ENCODE measurements at places on chromosomes 16 and 17.

GRCh38 chr16:50040018-50040417, 15.0 kb downstream of the CNEP1R1 start:
- DNase-seq: no peak

DNA sequence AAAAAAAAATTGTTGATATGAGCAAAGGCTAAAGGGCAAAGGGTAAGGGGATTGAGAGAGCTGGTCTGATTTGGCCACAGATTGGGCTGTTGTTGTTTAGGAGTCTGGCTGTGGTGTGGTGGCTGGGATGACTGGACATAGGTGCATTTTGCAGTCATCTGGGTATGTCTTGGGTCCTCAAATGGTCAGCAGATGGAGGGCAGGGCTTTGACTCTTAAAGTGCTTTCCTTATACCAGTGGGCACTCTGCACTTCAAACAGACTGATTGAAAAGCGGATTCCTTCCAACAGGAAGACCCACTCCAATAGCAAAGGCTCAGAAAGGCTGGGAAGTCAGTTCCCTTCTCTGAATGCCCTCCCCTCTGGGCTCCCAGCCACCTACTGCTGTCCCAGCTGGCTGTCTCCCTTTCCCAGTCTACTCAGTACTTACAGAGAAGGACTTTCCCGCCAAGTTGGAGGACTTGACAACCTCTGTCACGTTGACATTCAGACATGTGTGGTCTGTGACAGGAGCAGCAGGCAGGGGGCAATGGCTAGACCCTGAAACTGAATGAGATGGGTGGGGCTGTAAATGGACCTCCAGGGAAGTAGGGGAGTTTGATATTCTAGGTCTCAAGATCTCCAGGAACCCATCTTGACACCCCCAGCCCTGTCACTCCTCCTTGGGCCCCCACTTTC, 19.6 kb upstream of the MFSD6L start:
- no peak for DNase-seq

- no peak for DNase-seq
These were observed 1.4 kb downstream of the RAB11FIP3 start for GRCh38 chr16:426906-427249.

DNA sequence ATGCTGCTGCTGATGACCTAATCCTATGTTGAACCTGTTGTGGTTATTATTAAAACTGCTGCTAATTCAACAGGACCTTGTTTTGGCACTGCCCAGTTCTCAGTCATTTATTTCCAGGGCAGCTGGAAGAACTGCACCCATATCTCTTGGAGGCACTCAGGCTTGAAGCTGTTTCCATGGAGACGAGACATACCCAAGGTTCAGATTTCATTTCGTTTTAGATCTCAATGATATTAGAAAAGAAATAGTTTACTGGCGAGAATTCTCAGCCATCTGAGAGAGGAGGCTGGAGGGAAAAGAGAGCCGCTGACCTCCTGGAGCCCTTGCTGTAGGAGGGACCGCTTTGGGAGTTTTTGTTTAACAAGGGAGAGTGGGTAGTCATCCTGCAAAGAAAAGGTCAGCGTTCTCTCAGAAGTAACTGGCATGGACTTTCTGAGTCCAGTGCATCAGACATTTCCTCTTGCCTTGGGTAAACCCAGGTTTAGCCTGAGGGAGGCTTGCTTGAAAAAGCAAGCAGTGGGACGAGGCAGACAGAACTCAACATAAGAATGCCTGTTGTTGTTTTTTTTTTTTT, 75.4 kb downstream of the YPEL2 start:
- no peak for DNase-seq

DNA sequence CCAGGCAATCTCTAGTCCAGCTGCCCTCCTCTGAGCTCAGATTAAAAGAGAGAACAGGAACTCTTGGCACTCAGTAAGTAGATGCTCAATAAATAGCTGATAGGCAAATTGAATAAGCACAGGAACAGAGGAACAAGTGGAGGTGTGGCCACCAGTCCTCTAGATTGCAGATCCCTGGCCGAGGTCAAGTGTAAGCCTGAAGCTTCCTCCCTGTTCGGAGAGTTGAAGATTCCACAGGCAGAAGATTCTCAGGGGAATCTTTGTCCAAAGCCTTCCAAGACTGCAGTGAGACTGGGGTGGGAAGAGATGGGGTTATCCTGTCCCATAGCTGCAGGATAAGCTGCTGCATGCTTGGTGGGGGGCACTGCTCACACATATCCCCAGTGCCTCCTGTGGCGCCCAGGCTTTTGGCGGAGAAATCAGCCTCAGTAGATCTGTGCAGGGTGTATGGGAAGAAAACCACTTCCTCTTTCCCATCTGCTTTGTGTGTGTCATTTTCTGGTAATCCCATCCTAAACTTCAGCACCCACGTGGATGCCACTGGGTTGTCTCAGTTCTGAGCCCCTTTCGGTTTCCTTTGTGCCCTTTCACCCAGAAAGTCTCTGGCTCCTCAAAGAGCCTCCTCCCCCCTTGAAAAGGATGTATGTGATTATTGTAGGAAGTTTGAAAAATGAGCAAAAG, 12.1 kb downstream of the CD300A start:
- no peak for DNase-seq

DNA sequence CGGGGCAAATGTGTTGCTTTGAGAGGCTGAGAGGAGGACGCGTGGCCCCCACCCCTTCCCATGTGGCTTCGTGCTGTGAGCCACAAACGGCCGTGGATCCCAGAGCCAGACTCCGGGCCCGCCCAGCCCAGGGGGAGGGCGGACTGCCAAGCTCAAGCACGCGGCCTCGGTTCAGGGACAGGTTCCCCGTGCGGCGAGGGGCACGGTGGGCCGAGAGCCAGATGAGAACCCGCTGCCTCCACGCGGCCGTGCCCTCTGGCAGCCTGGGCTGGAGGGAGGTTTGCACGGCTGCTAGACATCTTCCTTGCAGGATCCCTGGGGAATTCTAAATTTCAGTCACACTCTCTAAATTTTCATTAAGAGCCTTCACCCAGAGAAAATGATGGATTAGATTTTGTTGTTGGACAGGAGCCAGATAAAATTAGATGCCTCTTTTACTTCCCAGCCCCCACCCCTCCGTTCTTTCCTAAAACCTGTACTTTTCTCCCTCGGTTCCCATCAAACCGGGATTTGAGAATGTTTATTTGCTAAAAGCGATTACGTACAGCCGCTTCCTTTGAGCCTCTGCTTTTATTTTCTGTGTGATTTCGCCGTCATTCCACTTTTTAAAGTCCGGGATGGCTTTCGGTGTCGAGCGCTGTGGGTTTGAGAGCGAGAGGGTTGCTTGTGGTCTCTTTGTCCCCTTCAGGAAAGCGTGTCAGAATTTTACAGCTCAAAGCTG, 25.0 kb upstream of the GNG13 start:
- no peak for DNase-seq

DNA sequence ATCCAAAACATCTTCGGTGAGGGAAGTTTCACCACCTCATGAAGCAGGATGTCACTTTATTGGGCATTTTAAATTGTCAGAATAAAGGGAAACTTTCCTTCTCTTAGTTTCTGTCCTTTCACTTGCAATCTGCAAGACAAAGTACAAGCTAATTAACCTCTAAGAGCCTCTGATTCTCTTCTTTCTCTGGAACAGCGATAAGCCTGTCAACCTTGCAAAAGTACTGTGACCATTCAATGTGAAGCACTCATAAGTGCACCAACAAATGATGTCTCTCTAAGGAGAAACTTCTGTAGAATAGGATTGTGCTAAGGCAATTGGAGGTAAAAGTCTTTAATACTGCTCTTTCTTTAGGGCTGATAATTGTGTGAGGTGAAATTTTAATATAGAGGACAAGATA, 1622.3 kb downstream of the CDH8 start:
- no peak for DNase-seq

- DNase-seq: no peak
These were observed 9.5 kb downstream of the MYCBPAP start for GRCh38 chr17:50517504-50518383.

GRCh38 chr17:3029213-3029913, 34.0 kb downstream of the OR1D5 start:
- DNase-seq: no peak

DNA sequence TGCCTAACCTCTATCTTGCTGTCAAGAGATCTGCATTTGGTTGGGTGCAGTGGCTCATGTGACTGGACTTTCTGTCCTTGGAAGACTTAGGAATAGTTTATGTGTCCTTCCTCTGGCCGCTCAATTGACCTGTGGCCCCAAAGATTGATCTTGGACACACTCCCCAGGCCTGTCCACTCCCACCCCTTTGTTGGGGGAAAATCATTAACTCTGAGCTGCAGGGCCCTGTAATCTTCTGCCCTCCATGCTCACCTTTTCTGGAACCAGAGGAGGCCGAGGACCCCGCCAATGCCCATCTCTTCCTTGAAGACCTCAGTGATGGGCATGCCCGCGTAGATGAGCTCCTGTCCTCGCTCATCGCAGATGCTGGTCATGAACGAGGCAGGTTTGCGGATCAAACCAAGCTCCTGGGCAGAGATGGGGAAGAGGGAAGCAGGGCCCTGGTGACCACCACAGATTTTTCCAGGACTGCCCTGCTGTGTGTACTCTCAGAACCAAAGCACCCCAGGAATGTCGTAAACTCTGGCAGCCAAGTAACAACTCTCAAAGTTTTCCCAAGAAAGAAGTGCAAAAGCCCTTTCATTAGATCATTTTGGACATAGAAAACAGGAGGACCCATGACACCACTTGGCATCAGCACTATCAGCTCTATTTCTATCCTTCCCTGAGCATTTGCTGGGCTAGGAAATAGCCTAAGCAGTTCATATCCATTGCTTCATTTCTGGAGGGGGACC, 8.5 kb upstream of the KLHL11 start:
- no peak for DNase-seq

DNA sequence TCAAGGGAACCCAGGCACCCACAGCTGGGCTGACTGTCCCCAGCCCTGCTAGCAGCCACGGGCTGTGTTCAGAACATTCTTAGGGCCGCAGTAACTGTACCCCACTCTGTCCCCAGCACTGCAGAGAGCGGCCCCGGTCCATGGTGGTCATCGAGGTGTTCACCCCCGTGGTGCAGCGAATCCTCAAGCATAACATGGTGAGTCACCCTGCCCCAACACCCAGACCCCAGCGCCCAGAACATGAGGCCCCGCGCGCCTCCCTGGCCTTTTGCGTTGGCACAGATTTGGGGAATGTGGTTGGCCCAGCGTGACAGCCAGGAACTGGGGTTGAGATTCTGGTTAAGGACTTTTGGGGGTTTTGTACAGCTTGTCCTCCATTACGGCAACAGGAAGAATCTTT, 114.9 kb upstream of the PLCG2 start:
- DNase-seq: no peak

DNA sequence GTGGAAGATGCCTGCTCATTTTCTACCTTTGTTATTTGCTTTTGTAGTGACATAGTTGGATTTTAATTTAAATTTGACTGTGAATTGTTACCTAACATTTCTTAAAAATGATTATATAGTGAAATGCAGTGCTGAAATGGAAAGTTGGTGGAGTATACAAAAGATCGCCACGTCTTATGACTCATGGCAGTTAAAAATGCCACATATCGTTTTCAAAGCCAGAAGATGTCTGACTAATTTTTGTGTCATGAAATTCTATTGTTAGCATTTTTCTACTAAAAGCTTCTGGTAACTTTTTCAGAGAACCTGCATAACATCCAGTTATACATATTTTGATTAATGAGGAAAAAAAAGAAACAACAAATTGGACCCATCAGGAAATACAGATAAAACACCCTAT, 20.6 kb downstream of the MAP2K4 start:
- no peak for DNase-seq

DNA sequence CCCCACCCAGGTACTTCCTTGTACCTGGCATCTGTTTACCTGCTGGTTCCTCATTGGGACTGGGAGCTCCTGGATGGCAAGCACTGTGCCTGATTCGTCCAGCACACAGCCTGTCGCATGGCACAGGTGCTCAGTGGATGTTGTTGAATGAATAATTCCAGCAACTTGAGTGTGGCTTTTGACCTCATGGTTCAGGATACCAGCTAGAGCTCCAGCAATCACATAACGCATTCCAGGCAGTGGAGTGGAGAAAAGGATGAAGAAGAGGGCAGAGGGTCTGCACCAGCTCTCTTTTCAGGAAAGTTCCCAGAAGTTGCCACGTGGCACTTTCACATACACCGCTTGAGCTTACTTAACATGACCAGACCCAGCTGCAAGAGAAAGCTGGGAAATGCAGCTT, 1.3 kb upstream of the CAMKK1 start:
- no peak for DNase-seq

DNA sequence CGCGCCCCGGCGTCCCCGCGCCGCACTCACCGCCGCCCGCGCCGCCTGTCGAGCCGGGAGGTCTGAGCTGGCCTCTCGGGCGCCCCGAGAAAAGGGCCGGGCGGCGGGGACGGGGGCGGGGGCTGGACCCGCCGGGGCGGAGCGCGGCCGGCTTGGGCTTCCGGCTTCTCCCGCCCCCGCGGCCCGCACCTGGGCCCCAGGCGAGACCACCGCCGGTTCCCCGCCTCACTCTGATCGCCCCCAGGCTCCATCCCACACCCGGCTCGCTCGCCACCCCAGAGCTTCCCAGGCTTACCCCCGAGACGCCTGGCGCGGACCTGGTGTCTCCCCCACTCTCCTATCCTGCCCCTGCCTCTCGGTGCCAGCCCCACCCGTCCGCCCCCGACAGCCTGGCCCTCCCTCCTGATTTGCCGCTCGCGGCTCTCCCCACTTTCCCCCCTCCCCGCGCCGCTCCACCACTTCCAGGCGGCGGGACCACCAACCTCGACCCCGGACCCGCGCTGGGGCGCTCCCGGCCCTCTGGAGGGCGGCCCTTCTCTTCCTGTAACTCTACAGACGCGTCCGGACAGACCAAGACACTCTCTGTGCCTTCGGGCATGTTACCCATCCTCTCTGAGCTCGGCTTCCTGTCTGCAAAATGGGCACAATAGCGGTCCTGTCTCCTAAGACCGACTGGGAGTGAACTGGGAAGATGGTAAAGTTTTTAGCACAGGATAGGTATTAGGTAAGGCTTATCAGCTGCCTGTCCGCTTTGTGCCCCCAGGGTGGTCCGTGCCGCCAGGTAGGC, at the start of gene LITAF:
TSS of gene LITAF (minus strand) at position 64 of the 787 bp plus-strand sequence. CDS start 30,189 bp downstream, outside the sequence.
- DNase-seq: peak; percentile 41

DNA sequence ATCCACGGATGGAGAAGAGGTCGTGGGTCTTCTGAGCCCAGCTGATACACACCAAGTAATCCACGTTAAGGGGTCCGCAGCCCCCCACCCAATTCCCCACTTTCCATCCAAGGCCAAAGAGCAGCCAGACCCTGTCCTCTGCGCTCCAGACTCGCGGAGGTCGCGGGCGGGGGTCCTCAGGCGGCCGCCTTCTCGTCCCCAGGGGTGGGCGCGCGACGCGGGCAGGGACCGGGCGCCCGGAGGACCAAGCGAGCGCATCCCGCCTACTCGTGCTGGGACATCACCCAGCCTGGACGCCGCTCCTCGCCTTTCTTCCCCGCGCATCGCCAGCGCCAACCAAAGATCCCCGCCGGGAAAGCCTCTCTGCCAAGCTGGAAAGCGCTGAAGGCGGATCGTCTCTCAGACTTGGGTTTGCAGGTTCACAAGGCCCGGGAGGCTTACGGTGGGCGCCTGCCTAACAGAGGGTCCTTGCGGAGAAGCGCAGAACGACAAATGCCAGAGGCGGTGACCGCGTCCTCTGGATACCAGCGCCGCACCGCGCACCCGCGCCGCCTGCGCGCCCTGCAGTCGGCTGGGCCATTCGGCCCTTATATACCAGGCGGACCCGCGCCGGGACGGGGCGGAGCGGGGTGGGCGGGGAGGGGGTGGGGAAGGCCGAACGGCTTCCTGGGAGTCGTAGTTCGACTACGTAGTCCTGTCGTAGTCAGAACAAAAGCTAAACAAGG, 471.6 kb downstream of the SOX9 start:
- no peak for DNase-seq

Measured in stimulated activated CD8-positive, alpha-beta memory T cell treated with anti-CD3 and anti-CD28 coated beads, Interleukin-2, amount 100 ng/mL, for 1 hour (primary cell).